ENCODE measurements at places on chromosomes 2 and 18.

GRCh38 chr2:205570648-205571047, 111.7 kb upstream of the NRP2 start:
- DNase-seq = no peak

GRCh38 chr2:196449083-196449482, 190.4 kb upstream of the CCDC150 start:
- no peak for DNase-seq

DNA sequence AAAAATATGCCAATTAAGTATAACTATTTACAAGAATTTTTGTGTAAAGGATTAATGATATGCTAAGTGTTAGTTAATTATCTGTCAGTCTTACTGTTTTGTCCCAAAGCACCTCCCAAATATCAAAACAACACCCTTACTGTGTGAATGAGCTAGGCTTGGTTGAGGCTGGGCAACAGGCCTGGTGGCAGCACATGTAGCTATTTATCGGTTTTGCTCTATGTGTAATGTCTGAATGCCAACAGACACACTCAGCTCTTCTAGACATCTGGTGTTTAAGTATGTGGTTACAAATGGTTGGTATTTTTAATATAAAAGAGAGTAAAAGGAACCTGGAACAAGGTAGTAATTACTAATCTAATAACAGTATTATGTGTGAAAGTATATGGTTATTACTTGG, 175.3 kb downstream of the RAB3GAP1 start:
- DNase-seq = no peak

DNA sequence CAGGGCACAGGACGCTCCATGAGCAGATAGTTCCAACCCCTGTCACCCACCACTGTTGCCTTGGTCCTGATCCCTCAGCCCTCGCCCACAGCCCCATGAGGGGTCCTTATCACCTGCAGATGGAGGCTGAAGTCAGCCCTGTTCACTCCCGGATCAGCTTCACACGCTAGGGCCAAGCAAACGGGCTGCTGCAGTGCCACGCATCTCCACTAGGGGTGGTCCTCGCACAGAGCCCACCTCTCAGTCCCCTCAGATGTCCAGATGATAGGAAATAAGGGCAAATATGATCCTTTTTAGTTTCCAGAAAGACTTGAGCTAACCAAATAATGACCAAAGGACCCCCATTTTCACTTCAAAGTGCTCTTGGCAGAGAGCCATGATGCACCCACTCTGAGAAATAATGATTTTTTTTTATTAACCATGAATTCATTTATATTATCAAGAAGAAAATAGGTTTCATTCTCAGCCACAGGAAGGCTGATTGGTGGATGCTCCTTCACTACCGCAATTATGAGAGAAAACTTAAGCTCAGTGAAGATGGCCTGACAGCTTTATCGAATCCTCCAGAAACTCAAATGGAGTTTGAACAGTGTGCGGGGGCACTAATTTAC, 71.9 kb upstream of the KLHL29 start:
- DNase-seq = no peak

- no peak for DNase-seq
These were observed 252.6 kb upstream of the RASGRP3 start for GRCh38 chr2:33223856-33224255.

DNA sequence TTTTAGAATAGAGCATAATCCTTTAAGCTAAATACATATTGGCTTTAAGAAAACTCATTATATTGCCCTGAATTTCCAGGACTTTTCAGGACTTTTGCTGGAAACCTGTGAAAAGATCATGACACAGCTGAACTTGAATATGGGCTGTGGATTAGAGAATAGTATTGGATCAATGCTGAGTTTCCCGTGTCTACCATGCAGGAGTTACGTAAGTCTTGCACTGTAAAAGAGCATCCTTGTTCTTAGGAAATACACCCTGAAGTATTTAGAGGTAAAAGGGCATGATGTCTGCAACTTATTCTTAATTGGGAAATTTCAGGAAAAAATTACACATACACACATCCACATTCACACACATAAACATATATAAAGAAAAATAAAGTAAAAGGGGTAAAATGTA, 82.1 kb downstream of the ZFP36L2 start:
- no peak for DNase-seq

DNA sequence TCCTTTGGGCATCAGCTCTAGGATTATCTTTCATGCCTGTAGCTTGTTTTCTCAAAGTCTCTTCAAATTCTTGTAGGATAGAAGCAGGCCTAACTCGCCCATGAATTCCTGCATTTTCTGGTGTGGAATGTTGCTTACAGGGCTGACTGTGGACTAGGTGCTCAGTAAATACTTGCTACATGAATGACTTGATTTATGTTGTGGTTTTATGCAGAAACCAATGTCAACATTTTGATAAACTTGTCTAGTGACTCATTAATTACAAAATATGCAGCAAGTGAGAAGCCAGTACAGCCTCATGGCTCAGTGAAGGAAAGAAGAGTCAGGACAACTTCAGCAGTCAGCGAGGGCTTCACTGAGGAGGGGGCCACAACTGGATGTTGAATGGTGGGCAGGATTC, 110.6 kb upstream of the SIX2 start:
- DNase-seq = no peak

DNA sequence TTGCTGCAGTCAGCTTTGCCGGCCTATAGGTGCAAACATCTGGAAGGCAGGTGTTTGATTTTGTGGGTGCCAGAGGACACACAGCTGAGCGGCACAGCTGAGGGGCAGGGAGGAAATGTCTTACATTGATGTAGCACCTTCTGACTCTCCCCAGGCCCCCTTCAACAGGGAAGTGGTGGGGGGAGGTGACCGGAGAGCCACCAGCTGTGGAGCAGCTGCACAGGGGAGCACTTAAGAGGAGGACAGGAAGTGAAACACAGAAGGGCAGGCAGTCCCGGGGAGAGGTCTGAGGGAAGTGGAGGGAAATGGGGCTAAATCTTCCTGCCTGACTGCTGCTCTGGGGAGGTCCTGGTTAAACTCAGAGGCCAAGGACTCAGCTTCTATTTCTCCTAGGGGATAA, 409.1 kb downstream of the TNS1 start:
- no peak for DNase-seq

DNA sequence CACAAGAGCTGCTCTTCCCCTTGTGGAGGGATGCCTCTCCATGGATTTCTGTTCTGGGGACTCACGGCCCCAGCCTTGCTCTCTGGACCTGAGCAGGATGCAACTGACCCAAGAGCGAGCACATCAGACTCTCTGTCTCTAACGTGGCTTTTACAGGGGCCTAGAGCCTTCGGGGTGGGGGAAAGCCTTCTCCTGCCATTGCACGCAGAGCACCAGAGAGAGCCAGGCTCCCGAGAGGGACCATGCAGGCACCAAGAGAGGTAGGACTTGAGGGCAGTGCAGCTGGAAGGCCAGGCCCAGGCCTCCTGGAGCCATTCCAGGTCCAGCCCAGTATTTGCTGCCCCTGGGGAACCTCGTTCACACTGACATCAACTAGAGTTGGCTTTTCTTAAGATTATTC, 475.6 kb upstream of the MYT1L start:
- no peak for DNase-seq

DNA sequence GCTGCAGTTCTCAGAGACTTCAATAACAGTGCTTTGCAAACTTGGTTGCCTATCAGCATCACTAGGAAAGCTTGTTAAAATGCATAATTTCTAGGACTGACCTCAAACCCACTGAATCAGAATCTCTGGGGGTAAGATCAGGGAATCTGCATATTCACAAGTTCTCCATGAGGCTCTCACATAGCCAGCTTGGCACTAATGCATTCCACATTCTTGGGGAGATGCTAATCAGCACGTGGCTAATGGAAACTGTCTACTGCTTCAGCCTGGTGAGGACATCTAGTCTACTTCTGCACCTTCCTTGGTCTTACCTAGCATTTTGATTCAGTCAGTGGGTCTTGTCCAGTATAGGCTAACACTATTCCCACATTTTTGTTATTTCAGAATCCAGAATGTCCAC, 56.3 kb downstream of the RBKS start:
- no peak for DNase-seq

- DNase-seq = no peak
These were observed 201.2 kb downstream of the LRP1B start for GRCh38 chr2:141929331-141930252.

- no peak for DNase-seq
These were observed 5.8 kb upstream of the SAG start for GRCh38 chr2:233301811-233302210.

DNA sequence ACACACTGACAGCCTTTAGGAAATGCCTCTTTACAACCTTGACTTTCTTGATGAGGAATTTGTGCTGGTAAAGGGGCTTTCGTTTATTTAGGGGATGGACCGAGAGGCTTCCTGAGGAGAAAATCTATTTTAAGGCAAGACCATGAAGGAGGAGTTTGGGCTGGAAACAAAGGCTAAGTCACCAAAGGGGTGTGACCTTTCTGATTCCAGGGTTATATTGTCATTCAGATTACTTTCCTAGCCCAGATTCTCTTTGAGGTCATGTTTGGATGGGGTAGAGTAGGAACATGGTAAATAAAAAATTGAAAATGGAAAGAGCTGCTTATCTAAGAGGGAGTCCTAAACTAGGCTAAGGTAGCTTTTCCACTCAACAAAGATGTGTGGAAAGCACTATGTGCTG, 77.1 kb upstream of the UGP2 start:
- no peak for DNase-seq

DNA sequence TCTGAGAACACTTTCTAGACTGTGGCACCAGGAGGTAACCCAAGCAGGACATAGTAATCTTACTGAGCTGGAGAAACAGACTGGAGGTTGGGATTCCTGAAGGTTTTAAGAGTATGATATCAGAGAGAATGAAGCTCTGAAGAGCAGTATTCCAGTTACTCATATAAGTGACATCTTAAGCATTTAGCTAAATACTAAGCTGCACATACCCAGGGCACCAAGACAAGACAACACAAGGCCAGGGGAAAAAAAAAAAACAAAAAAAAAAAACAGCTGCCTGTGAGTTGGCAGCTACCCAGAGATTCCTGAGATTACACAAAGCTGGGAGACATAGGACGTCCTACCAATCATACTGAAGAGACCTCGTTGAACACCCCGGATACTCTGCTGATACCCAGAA, 175.8 kb downstream of the SRBD1 start:
- DNase-seq = no peak

- no peak for DNase-seq
These were observed 388.6 kb upstream of the NRXN1 start for GRCh38 chr2:51420511-51420910.

GRCh38 chr2:218028189-218028495, 25.3 kb upstream of the TNS1 start:
- DNase-seq = no peak

- DNase-seq = no peak
These were observed 29.7 kb downstream of the XDH start for GRCh38 chr2:31384771-31385276.

DNA sequence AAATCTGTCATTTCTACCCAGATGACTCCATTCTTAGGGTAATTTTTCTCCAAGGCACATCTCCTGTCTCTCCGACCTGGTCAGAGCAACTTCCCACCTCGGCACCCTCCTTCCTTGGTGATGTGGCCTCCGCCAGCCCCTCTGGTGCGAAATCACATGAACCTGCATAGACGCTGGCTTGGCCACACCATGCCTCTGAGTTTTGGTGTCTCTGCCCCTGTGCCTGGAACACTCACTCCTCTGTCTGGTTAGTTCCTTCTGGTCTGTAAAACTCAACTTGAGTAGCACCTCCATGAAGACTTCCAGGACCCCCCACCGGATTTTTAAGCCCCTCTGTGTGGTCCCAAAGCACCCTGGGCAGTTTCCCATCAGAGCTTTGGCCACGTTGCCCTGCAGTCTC, 83.2 kb upstream of the OTOS start:
- DNase-seq = no peak

DNA sequence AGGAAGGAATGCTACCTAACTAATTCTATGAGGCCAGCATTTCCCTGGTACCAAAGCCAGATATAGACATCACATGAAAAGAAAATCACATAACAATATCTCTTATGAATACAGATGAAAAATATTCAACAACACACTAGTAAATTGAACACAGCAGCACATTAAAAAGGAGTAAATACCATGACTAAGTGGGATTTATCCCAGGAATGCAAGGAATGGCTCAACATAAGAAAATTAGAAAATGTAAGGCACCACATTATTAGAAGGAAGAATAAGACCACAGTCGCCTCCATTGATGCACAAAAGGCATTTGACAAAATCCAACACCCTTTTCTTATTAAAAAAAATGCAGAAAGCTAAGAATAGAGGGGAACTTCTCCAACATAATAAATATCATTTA, 133.9 kb downstream of the TTC32 start:
- DNase-seq = no peak

DNA sequence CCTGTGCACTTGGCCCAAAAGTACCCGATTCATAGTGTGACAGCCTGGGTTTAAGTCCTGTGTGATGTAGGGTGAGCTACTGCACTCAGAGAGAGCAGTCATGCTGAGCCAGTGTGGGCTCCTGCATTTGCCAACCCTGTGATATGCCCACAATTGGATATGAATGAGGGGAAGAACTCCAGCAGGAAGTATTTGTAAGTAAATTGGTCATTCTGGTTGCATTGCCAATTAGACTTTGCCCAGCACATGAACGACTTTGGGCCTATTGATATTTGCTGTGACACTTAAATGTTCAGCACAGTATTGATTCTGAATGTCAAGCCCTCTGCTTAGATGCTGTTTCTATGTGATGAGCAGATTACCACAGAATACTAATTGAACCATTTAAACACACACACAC, 570.9 kb downstream of the PIK3C3 start:
- DNase-seq = no peak

- DNase-seq = no peak
These were observed 159.9 kb downstream of the CTIF start for GRCh38 chr18:48698707-48699106.

- DNase-seq = no peak
These were observed 29.0 kb upstream of the GIGYF2 start for GRCh38 chr2:232667989-232668583.

Measured in CD4-positive, alpha-beta T cell treated with Interleukin-15 for 4 hours (primary cell).